ENCODE measurements at places on chromosomes 1 and 21.

DNA sequence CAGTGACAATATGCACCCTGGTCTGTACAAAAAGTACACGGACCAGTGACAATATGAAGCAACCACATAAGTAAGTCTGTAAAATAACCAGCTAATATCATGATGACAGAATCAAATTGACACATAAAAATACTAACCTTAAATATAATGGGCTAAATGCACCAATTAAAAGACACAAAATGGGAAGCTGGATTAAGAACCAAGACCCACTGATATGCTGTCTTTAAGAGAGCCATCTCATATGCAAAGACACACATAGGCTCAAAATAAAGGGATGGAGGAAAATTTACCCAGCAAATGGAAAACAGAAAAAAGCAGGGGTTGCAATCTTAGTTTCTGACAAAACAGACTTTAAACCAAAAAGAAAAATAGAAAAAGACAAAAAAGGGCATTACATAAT lies 70.4 kb upstream of the VCAM1 start:
- DNase-seq = no peak

DNA sequence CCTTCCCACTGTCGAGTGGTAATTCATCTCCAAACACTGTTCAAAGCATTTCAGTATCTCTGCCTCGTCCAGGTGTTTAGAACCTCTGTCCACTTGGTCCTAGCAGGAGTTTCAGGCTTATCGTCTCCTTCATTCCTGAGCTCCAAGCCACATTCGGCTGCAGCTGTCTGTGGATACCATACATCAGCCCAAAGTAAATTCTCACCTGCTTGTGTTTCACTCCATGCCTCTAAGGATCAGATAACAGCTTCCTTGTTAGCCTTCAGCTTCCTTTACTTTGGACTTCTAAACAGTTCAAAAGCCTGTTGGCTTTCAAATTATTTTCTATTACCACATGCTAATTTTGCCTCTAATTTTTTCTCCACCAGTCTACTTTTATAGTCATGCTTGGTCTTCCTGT lies 219.0 kb upstream of the L1TD1 start:
- DNase-seq = no peak

GRCh38 chr1:229972600-229973296 lies 94.3 kb upstream of the GALNT2 start:
- peak; percentile 15 for DNase-seq

- DNase-seq = peak; percentile 15
Measured at GRCh38 chr1:91651661-91652071, 151.0 kb downstream of the CDC7 start.

DNA sequence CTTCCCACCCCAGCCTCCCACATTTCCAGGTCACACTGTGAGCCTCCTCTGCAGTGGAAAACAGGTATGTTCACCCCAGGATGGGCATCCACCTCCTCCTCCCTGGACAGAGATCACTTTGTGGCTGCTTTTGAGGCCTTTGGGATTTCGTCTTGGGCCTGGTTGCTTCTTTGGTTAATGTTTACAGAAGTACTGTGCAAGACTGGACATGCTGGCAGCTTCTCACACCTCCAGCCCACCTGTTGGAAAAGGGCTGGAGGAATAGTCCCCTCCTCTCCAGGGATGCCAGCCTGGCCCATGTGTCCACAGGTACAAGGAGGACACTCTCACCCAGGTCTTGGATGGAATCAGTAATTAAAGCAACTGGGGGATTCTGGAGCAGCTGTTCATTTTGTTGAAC lies 56.1 kb downstream of the KAZN start:
- no peak for DNase-seq

DNA sequence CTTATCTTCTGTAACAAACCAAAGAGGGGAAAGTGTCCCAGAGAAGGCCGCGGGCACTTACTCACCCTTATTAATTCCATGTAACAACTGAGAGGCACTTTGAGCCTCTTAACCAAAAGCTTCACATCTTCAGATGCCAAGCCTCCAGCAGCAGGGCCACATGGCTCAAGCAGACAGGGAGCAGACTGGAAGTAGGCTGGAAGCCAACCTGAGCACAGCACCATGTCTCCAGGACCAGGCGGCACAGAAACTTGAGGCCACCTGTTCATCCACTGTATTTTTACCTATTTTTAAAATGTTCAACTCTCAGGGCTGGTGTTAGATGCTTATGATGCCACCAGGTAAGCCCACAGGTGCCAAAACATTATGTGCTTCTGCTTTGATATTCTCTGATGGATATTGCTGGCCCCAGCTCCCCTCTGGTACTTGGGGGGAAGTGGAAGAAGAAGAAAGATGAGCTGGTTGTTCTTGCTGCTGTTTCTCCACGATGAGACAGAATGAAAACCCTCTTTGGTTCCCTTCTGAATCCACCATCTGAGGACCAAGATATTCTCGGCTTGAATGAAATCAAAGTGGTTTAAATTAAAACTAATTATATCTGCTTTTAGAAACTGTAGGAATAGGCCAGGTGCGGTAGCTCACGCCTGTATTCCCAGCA lies 30.6 kb upstream of the SDE2 start:
- DNase-seq = peak; percentile 54

DNA sequence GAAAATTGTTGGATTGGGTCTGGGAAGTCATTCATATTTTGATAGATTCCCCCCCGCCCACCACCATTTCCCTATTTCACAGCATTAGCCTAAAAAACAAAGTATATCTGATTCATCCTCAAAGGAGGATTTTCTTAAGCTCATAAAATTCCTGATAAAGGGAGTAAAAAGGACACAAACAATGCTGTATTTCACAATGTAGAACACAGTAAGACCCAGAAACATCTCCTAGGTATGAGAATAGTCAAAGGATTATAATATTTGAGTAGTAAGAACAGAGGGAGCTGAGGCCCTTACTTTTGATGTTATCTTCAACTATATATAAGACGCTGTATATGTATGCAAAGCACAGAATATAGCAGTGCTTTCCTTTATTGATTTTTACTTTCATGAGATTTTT lies 225.3 kb downstream of the TGFB2 start:
- no peak for DNase-seq

- no peak for DNase-seq
Measured at GRCh38 chr1:166053395-166053794, 113.4 kb downstream of the FAM78B start.

DNA sequence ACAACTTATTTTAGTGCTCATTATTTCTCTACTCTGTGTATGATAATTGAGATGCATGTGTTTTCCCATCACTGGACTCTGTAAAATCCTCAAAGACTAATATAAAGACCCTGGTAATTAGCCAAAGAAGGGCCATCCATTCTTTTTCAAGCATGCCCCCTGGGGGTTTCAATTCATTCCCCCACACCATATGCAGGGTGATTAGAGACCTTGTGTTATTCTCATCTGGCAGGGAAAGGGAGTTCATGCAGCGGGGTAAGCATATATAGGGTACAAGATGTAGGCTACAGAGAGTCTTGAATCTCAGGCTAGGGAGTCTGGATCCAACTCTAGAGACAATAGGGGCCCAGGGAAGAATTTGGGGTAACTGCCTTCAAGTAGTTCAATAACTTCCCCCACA lies 166.5 kb downstream of the TNR start:
- no peak for DNase-seq

All from left colon (tissue), 2 donors.